ENCODE measurements at places on chromosomes 3 and 15. TPM values are rescaled to one million over a fixed set of nuclear protein-coding genes. Genes with fewer than 3 reads are reported as not detected.

ZNF501 gene
- 6.8 TPM for total RNA-seq

MCF2L2 gene
- 0.26 TPM for total RNA-seq

ERICH6 gene
- total RNA-seq = under 0.01 TPM

ADGRG7 gene
- under 0.01 TPM for total RNA-seq

WNT5A gene
- 3.9 TPM for total RNA-seq

SAMD7 gene
- not detected for total RNA-seq

COL6A5 gene
- total RNA-seq = not detected

CHRFAM7A gene
- 0.51 TPM for total RNA-seq

TNNC1 gene
- 1.2 TPM for total RNA-seq

SERF2 gene
- 340 TPM for total RNA-seq

FBLN2 gene
- 4.7 TPM for total RNA-seq

PLCB2 gene
- total RNA-seq = not detected

- DNase-seq = no peak
Observed at GRCh38 chr15:69421498-69421897, 7.3 kb downstream of the KIF23 start.

DNA sequence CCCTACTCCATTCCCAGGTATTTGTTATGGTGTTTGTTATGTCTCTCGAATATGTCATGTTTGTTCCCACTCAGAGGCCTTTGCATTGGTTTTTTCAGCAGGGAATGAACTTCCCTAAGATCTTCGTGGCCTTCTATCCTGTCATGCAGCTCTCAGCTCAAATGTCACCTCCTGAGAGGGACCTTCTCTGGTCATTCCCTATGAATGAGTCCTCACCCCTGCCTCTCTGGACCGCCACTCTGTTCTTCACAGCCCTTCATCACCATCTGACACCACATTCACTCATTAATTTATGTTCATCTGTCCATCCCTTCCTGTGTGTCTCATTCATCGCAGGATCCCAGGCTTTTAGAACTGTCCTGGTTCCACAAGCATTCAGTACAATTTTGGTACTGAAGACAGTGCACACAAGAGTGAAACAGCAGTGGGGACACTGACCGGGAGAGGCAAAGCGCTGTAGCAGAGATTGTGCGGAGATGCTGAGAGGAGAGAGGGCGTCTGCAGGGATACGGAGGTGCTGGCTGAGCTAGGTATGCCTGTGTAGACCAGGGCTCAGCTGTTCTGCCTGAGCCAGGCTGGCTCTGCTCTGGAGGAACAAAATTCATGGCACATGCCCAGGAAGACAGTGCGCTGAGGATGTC is 132.3 kb downstream of the CHCHD6 start:
- DNase-seq = no peak

DNA sequence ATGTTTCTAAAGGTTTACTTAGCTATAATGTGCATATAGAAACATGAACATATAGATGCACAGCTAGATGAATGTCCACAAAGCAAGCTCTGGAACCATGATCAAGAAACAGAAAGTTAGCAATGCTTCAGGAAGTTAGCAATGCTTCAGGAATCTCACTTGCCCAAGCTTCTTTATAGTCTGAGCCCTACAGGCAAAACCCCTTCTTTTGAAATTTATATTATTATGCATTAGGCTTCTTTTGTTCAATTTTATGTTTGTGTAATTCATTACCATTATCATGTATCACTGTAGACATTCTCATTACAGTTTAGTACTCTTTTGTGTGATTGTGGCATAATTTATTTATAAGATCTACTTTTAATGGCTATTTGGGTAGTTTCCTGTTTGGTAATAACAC is 286.4 kb upstream of the BCHE start:
- peak; percentile 75 for DNase-seq

- peak; percentile 93 for DNase-seq
Observed at GRCh38 chr3:71537211-71537611, 46.3 kb downstream of the FOXP1 start.

DNA sequence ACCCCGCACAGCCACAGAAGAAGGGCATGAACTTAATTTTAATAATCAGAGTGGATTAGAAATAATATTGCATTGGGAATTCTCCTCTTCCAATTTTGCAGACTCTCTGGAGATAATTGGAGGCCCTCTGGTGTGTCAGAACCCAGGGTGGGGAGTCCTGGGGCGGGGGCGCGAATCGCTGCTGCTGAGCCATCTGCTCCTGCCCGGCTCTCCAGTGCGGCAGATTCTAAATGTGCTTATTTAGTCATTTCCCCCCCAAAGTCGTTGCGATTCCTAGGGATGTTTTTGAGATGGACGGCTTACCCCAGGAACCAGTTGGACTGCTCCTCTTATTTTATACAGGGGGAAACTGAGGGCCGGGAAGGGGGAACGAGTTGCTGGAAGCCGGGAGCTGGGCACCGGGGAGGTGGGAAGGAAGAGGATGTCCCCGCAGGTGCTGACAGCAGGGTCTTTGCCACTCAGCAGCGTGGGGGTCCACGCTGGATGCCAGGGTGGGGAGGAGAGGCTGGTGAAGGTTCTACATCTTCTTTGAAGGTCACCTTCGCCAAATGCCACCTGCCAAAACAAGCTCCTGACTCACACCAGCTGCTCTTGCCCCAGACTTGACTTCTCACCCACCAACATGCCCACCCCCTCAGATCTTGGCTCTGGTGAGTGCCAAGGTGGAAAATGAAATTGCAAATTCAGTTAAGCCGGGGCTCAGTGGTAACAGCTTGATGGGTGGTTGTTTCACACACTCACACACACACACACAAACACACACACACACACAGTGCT is 91.3 kb upstream of the PRR23E start:
- no peak for DNase-seq

DNA sequence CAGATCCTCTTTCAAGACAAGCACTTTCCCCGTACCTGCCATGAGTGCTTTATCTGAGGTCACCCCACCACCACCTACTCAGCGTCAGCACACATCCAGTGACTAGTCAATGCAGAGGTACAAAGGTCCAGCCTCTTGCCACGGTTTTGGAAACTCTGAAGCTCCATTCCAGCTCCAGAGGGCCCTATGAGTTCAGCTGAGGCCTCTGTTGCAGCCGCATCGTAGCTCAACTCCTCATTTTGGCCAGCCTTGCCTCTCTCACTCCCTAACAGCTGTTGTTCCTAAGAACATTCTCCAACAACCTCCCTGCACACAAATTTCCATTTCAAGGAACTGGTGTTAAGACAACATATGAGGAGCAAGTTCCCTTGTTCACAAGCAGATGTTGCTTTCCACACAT is 405.1 kb upstream of the PROK2 start:
- no peak for DNase-seq

DNA sequence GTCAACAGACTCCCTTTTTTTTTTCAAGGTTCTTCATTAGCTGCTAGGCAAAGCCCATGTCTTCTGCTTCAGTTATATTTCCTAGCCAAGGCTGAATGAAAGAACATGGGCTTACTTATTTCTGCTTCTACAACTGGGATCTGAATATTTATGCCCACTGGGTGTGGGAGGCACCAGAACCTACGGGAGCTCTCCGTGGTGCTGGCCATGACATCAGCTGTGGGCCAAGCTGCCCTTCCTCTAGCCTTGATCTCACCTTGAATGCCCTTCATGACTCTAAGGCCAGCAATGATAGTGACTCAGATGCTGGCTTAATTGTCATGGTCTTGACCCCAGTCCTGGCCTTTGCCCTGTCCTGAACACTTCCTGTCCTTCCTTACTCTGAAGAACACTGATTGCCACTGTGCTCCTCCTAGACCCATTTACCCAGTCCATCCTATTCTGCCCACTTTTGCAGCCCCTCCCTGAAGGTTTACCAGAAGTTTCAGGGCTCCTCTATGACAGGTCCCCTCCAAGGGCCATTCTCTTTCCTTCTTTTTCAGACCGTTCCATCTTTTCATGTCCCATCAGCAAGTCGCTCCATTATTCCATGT is 32.8 kb upstream of the PRR20G start:
- no peak for DNase-seq

DNA sequence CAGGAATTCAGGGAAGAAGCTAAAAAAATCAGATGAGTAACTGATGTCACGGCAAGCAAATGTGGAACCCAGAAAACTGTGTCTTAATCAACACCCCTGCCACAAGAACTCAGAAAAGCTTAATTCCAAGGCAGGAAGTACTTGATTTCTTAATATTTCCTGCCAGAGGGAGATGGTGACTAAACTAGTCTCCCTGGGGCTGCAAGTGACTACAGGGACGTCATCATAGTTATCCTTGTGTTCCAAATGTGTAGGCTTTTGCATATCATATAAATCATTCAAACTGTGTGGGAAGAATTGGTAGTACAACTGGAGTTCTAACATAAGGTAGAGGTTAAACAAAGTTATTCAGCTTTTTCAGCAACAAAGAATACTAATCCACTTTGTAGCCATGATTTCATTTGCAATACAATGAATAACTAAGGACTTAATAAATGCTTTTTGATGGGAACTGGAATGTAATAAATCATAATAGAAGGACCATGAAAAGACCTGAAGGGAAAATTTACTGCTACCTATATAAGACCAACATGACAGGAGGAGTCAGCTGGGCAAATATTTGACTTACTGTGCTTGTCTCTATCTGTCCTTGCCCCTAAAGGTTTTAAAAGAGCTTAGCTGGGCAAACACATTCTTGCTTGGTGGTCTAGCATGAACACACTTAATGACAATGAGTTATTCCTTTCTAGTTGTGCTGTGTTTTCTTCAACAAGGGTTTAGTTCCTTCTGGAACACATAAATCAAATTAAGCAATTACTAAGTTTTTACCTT is 76.0 kb upstream of the NECTIN3 start:
- DNase-seq = peak; percentile 84

DNA sequence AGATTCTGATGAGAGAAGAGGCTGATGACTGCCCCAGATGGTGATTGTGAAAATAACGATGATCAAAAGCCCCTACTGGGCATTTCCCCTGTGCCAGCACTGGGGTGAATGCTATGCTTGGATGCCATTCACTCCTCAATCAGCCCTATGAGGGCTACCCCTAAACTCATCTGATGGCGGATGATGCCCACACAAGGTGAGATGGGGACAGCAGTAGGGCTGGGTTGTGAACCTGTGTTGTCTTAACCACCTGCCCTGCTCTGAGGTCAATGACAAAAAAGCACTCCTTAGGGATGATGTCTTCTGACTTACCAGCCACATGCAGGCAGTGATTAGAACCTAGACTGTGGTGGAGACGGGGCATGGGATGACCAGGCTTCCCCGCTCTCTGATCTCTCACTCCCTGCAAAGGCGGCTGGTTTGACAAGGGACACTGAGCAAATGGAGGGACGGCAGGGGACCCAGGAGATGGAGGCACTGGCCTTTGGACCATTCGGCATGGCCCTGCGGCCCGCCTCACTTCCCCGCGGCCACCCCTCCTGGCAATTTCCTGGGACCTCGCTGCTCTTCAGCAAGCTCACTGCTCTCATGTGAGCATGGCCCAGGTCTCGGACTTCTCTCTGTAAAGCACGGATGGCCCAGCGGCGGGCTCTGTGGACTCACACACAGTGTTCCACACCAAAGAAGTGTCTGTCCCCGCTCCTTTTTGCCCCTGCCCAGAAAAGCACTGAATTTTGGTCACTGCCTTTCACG is 251.4 kb upstream of the LYSMD4 start:
- DNase-seq = no peak

GRCh38 chr15:60413231-60413824 is 15.5 kb upstream of the ANXA2 start:
- no peak for DNase-seq

DNA sequence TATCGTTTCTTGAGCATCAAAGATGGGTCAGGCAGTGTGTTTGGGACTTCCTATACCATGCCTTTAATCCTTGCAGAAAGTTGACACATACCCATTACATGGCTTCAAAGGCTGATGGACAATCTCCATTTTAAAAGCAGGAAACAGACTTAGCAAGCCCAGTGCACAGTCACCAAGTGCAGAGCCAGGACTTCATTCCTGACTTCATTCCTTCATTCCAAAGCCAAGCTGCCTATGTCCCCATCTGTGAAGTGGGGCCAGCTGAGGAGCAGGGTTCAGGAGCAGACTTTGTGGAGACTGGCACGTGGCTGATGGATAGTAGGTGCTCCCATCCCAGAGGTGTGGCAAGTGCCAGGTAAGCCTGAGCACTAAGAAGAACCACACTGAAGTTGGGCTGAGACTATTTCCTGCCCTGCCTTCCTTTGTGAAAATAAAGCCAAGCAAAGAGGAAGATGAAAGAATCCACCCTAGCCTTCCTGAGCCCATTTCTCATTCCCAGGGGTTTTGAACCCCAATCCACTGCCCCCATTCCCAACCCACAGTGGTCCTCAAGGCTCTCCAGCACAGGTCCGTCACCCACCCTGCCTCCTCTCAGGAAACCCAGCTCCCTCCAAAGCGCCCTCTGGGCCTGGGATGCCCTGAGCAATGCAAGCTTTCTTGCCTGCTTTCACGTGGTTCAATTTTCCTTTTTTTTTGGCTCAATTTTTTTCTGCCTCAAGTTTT is 1.8 kb downstream of the CX3CR1 start:
- no peak for DNase-seq

GRCh38 chr15:80984856-80985255 is 4.8 kb downstream of the MESD start:
- DNase-seq = no peak

GRCh38 chr3:183085634-183086390 is 13.5 kb downstream of the MCCC1 start:
- peak; percentile 15 for DNase-seq

DNA sequence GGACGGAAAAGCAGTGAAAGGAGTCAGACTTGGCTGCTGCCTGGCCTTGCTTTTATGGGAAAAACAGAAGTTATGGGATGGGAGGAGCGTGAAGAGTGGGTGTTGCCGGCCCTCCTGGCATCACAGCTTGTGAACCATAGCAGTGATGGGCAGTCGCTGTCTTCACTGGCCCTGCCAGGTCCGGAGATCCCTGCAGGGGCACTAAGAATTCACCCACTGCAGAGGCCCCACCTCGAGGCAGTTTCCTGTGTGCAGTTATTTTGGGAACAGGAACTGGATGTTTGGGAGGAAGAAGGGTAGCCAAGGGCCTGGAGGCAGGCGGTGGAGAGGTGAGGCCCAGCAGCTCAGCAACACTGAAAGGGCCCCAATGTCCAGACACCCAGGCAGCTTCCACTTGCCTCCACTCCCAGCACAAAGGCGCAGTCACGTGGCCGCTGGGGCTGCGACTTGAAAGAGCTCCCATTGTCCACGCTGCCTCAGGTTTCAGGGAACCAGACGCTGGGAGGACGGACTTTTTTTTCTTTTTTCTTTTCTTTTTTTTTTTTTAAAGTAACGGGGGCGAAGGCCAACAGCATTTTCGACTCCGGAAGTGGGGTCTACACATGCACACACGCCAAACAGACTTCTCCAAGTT is 255.6 kb downstream of the ZNF621 start:
- no peak for DNase-seq

DNA sequence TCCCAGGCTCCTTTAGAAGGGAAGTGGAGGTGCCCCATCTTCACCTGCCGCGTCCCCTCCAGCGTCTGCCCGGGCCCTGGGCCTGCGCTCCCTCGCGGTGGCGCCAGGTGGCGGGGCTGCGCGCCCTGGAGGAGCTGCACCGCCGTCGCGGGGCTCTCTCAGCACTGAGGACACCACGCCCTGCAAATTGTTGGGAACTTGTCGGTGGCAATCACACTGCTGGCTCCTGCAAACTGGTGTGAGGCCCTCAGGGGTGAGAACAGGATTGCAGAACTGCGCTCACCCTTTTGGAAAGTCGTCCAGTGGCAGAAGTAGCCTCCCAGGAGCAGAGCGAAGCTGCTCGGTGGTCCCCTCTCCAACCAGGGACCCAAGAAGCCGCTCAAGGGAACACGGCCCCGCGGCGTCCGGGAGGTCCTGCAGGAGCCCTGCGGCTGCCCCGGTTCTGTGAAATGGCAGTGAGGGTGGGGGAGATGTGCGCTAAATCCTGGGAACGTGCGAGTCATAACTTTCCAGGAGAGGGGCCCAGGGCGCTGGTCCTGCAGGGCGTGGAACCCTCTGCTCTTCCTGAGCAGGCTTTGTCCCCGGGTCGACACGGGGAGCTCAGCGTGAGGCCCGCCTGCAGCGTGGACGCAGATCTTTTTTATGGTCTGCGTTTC is 995 bp upstream of the LRRK1 start:
- peak; percentile 68 for DNase-seq
